ENCODE measurements at places on chromosomes 4 and X. TPM values are rescaled to one million over a fixed set of nuclear protein-coding genes. Genes with fewer than 3 reads are reported as not detected.
A peak's percentile ranks its signal among the peaks of the same experiment; 100 is the strongest.

DNA sequence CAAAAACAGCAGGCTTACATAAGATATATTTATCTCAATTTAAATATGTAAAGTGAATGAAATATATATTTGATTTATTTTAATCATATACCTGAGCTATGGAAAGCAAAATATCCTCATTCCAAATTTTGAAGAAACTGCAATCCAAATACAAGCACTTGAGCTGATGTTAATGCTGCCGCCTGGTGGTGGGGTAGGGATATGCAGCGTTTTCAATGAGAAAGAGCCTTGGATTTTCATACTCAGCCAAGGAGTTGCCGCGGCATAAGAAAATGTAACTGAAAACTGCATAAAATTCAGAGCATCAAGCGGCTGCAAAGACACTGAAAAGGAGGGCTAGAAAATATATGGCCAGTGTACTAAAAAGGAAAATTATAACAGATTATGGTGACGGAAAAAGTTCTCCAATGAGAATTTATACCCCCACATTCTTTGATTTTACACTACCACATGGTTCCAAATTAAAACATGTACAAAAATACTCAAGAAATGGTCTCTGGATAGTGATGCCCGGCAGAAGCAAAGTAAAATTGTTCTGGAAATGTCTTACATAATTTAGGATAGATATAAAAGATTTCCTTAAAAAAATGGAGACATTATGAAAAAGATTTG, 660.3 kb upstream of the PITX2 start:
- H3K4me1 ChIP-seq, result no peaks in the 10 kb centered on the region
- peaks cover 4% of the 10 kb centered on the region for H3K27me3 ChIP-seq
- H3K36me3 ChIP-seq, result no peaks in the 10 kb centered on the region
- DNase-seq, result peak; percentile 63
- H3K27ac ChIP-seq, result no peak overlapping the region

- DNase-seq, result no peak
- H3K27me3 ChIP-seq, result no peaks in the 10 kb centered on the region
- H3K36me3 ChIP-seq, result no peaks in the 10 kb centered on the region
- no peaks in the 10 kb centered on the region for H3K4me1 ChIP-seq
Measured at GRCh38 chrX:133307094-133307493, 88.9 kb upstream of the TFDP3 start.

The GNRHR gene
- not detected for total RNA-seq

The MAD2L1 gene
- 4.4 TPM for total RNA-seq

The TRPC3 gene
- total RNA-seq, result 0.88 TPM
